ENCODE measurements at places on chromosomes 1 and 21. TPM values are rescaled to one million over a fixed set of nuclear protein-coding genes. Genes with fewer than 3 reads are reported as not detected.

The SPRR2A gene
- polyA plus RNA-seq = not detected

DNA sequence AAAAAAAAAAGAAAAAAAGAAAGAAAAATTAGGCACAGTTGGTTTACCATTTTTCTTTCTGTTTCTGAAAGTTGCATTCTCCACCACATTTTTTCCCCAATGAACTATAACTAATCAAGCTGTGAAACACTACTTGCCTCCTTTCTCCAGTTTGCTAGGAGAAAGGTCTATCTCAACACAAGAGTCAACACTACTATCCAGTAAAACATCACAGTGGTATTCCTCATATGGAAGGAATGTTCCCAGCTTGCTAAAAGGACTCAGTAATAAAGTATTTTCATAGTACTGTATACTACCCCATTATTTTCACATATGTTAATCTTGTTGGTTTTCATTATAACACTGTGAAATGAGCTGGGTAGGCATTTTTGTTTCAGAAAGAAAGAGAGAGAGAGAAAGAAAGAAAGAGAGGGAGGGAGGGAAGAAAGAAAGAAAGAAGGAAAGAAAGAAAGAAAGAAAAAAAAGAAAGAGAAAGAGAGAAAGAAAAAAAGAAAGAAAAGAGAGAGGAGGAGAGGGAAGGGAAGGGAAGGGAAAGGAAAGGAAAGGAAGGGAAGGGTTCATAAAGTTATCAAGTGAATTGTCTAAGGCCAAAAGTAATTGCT lies 7.9 kb downstream of the PTGER3 start:
- DNase-seq = no peak

The PCAT6 gene
- polyA plus RNA-seq = 2.5 TPM

The CD101 gene
- polyA plus RNA-seq = 1.3 TPM

DNA sequence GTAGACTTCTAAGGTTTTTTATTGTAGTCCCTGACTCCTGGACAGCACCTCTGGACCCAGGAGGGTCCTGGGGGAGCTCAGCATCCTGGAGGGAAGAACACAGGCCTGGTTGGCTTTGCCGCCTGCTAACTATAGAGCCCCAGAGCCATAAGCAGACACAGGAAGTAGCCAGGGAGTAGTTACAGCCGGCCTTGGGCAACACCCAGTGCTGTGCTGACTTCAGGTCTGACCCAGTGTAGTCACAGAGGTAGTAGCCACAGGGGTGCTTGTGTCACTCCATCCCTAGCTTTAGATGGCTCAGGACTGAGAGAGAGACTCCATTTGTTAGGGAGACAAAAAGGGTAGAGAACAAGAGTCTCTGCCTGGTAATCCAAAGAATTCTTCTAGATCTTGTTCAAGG lies 21.9 kb downstream of the MCOLN2 start:
- DNase-seq = no peak

The FCRLB gene
- polyA plus RNA-seq = 0.42 TPM

GRCh38 chr1:169106921-169107602 lies 572 bp downstream of the ATP1B1 start:
- no peak for DNase-seq

The FAM72C gene
- polyA plus RNA-seq = 3.4 TPM

The CYP4A22 gene
- polyA plus RNA-seq = not detected

DNA sequence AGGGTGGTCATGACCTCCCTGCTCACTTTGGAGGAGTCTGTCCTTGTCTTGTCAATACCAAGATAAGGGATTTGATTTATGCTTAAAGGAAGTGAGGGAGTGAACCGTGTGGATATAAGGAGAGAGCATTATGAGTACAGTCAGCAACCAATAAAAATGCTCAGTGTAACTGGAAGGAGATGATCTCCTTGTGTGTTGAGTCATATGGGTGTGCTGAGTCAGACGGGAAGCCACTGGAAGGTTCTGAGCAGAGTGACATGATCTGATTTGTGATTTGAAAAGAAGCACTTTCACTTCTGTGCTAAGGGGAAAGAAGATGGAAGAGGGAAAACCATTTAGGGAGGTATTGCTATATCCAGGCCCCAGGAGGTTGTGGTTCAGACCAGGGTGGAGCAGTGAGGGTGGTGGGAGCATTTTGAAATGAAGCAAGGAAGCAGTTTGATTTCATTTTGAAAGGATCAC lies 2.5 kb upstream of the BCL10 start:
- no peak for DNase-seq

GRCh38 chr1:5933676-5934057 lies 58.6 kb downstream of the NPHP4 start:
- DNase-seq = peak; percentile 23
